ENCODE measurements at places on chromosomes 1 and 21.

DNA sequence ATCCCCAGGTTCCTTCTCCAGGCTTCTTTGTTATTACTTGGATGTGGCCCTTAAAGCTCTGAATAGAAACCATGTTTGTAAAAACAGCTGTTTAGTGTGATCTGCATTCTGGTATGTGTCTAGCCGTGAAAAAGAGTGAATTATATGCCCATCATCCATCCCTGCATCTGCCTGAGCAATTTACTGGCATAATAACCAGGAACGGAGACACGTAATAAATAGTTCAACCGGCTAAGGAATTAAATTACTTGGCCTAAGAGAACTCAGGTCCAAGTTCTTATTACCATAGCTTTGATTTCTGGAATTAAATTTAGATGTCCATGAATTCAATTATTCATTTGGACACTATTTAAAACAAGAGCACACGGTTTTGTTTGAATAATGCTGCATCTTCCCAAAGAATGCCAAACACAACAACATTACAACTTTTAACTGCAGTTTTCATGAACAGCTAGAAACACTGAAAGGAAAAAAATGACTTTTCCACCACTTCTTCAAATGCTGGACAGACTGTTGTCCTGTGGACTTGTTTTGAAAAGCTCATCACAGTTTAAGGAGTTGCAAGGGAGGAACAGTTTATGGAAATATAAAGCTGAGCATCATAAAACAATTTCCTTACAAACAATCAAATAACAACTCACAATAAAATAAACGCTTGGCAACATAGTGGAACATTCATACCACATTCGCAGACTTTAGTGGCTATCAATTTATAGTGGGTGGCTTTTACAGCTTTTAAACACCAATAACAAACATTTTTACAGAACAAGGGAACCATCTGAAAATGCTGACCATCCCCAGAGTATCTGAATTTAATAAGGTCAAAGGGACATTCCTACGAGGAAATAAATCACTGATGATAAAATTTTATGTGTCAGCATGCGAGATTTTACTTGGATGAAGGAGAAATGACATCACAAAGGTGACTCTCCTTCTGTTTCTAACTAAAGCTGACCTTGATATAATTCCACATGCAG is 144.7 kb downstream of the APP start:
- DNase-seq, result no peak

DNA sequence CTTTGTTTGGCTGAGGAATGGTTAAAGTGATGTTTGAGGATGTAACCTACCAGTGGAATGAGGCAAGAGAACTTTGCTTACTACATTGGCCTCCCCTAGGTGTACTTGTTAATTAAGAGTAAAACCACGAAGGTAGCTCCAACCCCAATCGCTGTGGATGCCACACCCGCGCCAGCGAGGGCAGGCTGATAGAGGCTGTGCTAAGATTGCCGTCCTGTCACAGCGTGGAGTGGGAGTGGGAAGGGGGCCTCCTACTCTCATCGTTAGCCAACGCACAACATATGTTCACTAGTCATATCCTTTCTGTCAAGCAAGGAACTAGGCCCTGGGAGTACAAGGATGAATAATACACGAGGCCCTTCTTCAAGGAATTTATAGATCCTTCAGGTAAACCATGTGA is 99.6 kb downstream of the RUNX1 start:
- DNase-seq, result no peak

GRCh38 chr1:225532240-225532944 is 104.6 kb upstream of the LBR start:
- DNase-seq, result no peak

GRCh38 chr1:150210091-150210490 is 25.8 kb downstream of the ANP32E start:
- no peak for DNase-seq

DNA sequence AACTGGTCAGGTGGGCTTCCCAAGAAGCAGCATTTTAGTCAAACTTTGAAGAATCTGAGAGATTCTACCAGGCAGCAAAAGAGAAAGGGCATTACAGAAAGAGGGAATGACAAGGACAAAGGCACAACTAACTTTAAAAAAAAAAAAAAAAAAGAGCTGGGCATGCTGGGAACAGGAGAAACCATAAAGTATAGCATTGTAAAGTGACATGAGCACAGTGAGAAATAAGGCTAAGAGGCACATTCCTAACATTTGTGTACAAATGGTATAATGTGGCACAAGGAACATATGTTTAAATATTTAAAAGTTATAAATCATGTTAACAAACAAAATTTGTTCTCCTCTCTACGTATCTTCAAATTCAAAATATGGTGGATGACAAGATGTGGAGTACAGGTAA is 69.6 kb downstream of the CLCA4 start:
- DNase-seq, result no peak

DNA sequence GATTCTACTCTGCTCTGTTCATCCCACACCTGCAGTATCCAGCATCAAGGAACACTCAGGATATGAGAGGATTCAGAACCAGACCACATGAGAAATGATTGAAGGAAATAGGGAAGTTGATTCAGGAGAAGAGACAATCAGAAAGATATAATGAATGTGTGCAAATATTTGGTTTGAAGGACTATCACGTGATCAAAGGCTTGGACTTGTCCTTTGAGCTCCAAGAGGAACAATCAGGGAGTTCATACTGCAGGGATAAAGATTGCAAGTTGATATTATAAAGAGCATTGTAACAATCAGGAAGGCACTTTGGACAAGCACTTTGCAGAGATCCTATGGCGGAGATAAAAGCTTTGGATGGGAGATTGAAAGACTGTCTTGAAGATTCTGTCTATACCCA is 13.9 kb upstream of the PIGM start:
- DNase-seq, result no peak

GRCh38 chr21:28974531-28975227 is 18.0 kb downstream of the LTN1 start:
- DNase-seq, result no peak

DNA sequence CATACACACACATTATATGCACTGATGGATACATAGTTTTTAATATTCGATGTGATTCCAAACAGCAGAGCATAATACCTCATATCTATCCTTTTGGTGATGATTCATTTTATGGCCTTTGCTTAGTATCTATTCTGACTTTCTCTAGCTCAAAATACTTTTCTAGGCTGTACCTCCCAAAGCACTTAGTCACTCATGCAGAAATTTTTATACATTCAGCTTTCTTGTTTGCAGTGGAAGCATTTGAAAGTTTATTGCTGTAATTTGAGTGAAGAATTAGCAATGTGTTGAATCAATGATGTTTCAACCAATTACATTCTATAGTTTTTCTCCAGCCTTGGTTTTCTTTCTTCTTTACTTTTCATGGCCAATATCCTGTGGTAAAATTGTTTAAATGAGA is 66.7 kb downstream of the LBR start:
- DNase-seq, result no peak

DNA sequence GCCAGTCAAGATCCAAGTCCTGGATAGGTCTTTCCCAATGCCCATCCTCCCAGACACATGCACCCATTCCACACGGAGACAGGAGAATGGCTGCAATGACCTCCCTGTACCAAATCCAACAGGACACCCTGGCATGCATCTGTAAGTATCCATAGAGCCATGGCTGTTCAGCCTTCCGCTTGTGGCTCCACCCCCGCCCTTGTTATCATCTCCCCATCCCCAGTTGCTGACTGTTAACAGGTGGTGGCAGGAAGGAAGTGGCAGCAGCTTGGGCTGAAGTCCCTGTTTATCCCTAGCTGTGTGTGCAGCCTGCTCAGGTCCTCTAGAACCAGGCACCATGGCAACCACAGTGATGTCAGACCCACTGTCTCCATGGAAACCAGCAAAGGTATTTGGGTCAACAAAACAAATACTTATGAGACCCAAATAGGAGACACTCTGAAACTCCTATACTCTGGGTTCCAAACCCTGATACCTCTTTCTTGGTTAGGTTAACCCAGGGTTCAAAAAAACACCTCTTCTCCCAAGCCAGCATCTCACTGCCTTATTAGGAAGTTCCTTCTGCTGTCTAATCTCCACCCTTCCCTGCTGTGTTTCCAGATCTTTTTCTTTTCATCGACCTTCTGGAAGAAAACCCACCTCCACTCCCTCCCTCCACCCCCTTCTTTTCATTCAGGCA is 721 bp downstream of the PBXIP1 start:
- no peak for DNase-seq
